ENCODE measurements at places on chromosomes 13 and 19.

- no peak for DNase-seq
Observed at GRCh38 chr19:42831221-42832019, 48.1 kb downstream of the PSG1 start.

- DNase-seq = no peak
Observed at GRCh38 chr13:100646030-100646673, 28.4 kb downstream of the TMTC4 start.

GRCh38 chr19:7505682-7506384, 10.1 kb upstream of the ZNF358 start:
- DNase-seq = no peak

DNA sequence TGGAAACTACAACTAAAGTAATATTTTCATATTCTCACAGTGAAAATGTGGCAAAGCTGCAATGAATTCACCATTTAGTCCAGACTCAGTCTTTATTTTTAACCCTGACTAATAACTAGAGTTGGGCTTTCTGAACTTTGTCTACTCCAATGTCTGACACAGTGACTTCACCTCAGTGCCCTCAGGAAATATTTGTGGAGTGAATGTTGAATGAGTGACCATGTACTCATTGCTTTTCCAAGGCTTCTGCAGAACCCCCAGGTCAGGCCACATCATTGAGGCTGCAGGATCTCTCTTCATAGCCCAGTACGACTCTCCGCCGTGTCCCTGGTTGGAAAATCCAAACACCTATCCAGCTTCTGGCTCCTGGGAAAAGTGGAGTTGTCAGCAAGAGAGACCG, 1.8 kb downstream of the ZNF175 start:
- no peak for DNase-seq

DNA sequence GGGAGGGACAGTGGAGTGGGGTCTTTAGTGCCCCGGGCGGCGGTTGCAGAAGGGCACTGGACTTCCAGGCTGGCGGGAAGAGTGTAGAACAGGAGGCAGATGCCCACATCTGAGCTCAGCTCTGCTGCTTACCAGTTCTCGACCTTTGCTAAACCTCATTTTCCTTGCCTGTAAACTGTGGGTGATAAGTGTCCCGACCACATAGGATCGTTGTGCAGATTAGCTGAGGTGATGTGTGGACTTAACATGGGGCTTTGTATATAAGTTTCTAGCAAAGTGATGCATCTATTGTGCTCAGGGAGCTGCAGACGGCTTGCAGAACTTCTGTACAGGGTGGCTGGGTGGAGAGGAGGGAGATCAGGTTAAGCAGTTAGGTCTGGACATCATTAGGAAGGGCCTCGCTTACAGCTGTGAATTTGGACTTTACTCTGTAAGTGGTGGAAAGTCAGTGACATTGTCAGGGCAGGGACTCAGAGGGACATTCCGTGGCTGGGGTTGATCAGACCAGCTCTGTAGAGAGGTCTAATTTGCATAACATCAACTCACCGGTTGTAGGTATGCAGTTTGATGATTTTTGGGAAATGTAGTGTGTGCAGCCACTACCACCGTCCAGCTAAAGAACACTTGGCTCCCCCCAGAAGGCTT, 70.0 kb downstream of the SPATA13 start:
- peak; percentile 25 for DNase-seq

- no peak for DNase-seq
Observed at GRCh38 chr19:14439014-14439413, 5.9 kb downstream of the PKN1 start.

- DNase-seq = no peak
Observed at GRCh38 chr13:81406639-81407292, 1065.8 kb upstream of the SPRY2 start.

DNA sequence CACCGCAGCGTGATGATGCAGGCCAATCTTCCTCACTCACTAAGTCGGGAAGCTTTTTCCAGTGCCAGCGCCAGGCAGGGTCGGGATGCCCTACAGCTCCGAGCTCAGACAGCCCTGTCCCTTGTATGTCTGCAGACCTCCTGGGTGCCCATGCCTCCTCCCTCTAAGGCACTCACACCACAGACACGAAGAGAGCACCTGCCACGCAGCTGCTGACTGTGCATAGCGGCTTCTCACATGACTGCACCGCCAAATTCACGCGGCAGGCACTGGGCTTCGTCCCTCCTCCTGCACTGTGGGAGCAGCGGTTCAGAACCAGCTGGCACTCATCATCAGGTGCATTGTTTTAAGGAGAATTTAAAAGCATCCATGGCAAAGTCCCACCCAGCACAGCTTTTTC, 88.1 kb downstream of the SLC7A1 start:
- no peak for DNase-seq

- peak; percentile 97 for DNase-seq
Observed at GRCh38 chr19:12035220-12036172, at the start of gene ZNF433. Gene ZNF433 (minus strand): TSS chr19:12035679. CDS start chr19:12035539, 140 bp downstream.

GRCh38 chr19:53161123-53161522, 2.3 kb upstream of the ZNF347 start:
- no peak for DNase-seq

DNA sequence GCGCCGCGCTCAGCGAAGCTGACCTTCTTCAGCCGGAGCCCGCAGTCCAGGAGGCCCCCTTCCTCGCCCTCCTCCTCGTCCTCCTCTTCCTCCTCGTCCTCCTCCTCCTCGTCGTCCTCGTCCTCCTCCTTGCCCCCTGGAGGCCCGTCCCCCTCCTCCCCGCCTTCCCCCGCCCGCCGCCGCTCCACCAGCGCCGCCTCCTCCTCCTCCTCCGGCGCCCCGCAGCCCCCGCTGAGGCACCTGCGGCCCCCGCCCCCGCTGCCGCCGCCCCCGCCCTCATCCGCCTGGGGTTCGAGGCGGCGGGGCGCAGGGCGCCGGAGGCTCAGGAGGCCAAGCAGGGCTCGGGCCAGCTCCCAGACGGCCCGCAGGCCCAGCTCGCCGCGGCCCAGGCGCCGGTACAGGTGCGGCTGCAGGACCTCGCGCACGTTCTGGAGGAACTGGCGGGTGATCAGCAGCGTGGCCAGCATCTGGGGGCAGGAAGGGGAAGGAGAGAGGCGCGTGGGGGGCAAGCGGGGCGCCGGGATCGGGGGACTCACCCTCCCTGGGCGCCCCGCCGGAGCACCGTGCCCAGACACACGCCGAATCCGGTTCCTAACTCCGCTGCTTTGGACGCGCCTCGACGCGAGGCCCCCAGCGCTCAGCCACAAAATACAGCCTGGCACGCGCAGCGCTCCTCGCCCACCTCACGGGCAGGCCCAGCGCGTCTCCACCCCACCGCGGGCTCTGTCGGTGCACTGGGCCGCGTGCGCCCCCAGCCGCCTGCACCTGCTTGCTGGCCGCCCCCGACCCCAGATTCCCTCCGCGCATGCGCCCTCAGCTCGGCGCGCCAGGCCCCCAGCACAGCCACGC, 5.9 kb downstream of the ANO8 start:
- no peak for DNase-seq

GRCh38 chr13:101139081-101139480, 277.2 kb downstream of the NALCN start:
- DNase-seq = no peak

DNA sequence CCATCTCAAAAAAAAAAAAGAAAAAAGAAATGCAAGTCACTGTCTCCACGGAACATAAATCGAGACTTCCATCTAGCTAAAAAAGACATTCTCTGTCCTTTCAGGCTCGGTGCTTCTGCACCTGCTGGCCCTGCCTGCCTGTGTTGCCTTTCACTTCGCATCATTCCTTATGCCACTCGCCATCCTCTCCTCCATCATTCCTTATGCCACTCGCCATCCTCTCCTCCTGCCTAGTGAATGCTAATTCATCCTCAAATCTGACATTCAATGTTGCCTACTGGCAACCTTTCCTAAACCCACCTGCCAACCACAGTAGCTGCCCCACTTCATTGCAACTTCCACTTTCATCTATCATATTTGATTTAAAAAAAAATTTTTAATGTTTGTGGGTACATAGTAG, 36.7 kb downstream of the KCTD12 start:
- DNase-seq = no peak

DNA sequence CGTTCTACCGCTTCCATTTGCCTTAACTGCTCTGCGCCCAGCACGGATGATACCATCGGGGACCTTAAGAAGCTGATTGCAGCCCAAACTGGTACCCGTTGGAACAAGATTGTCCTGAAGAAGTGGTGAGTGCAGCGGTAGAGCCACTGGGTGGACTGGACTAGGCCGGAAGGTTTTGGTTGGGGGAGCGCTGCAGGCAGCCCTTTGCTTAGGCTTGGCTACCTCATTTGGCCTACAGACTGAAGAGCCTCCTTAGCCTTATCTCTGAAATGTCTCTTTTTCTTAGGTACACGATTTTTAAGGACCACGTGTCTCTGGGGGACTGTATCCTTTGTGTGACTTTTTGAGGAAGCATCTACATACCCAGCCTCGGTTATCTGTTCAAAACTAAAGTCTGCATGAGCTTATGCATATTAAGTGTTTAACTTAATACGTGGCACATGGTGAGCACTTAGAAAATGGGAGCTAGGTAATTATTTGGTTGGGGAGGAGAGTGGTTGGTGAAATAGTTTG, 889 bp downstream of the UBL5 start:
- DNase-seq = no peak

DNA sequence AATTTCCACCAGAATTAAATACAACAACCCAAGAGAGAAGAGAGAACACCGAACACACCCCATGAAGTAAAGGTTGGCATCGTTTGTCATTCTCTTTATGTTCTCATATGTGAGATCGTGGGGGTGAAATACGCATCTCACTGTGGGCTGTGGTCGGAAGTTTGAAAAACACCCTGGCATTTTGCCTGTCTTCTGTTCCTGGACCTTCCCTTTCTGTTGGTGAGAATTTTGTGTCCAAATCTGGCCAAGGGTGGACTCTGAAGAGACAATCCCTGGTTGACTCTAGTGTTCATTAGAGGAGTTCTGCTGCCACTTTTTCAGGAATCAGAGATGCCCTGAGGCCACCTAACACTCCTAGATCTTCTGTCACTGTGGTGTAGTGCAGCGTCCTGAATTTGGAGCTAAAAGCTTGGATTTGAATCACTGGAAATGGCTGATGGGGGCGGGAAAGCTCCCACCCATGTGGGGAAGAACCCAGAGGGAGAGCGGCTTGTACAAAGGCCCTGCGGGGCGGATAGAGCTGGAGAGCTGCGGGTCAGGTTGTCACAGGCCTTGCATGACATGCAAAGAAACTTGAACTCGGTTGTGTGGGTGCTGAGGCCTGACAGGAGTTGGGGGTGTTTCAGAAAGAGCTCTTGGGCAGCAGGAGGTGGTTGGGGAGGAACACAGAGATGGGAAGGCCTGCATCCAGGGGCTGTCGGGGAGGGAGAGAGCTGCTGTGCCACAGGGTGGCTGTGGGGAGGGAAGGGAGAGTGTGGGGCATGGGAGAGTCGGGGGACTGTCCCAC, 11.1 kb upstream of the SPATA13 start:
- no peak for DNase-seq

DNA sequence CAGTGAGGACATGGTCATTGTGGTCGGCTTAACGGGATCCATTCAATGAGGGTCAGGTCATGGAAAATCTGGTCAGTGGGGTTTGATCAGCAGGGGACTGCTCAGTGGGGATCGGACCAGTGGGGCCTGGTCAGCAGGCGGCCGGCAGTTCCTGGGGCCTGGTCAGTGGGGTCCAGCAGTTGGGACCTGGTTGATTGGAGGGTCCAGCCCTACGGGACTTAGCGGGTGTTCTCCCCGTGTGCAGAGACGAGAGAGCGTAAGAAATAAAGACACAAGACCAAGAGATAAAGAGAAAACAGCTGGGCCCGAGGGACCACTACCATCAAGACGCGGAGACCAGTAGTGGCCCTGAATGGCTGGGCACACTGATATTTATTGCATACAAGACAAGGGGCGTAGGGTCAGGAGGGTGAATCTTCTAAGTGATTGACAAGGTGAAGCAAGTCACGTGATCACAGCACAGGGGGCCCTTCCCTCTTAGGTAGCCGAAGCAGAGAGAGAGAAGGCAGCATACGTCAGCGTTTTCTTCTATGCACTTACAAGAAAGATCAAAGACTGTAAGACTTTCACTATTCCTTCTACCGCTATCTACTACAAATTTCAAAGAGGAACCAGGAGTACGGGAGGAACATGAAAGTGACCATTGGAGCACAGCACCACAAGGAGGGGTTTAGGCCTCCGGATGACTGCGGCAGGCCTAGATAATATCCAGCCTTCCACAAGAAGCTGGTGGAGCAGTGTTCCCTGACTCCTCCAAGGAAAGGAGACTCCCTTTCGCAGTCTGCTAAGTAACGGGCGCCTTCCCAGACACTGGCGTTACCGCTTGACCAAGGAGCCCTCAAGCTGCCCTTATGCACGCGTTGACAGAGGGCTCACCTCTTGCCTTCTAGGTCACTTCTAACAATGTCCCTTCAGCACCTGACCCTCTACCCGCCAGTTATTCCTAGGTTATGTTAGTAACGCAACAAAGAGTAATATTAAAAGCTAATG, 62.1 kb upstream of the TPM4 start:
- no peak for DNase-seq

DNA sequence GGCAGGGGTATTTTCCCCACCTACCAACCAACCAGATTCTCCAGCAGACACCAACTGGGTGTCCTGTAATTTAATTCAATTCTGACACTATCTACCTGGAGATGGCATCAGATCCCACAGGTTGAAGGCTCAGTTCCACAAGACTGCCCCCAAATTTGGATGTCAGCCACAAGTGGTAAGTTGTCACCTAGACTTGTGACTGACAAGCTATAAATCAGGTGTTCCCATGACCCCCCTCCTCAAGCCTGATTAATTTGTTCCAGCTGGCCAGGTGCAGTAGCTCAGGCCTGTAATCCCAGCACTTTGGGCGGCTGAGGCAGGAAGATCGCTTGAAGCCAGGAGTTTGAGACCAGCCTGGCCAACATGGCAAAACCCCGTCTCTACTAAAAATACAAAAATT, 10.6 kb upstream of the HAUS5 start:
- no peak for DNase-seq

DNA sequence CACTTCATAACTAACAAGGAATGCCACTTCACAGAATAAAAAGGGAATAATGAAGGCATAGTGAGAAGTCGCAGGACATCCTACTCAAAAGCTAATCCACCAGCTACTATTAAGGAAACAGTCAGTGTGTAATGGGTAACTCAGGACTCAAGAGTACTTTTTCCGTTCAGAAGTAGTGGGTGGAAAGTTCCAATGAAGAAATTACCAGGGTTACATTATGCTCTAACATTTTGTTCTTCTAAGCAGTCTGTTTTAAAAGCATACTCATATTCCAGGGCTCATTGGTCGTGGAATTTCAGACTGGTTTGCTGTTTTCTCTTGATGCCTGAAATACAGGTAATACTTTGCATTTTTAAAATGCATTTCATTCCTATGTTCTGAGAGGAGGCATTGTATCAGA, 222.4 kb upstream of the IRS2 start:
- DNase-seq = no peak
